NCI-H446 (cell line): ENCODE measurements at places on chromosomes 1 and 21.
A peak's percentile ranks its signal among the peaks of the same experiment; 100 is the strongest.

- peak; percentile 88 for DNase-seq
Observed at GRCh38 chr1:104648269-104648691, 898.6 kb downstream of the AMY1C start.

GRCh38 chr1:5110508-5110907, 456.1 kb downstream of the AJAP1 start:
- no peak for DNase-seq

DNA sequence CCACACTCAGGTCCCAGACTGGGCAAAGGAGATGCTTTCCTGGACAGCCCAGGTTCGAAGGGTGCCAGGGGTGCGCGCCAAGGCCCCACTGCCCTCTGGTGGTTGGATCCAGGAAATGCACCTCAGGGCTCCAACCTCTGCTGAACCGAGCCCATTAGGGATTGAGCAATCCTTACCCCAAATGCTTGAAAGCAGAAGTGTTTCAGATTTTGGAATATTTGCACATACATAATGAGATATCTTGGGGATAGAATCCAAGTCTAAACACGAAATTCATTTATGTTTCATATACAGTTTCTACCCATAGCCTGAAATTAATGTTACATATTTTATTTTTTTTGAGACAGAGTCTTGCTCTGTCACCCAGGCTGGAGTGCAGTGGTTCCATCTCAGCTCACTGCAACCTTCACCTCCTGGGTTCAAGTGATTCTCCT, 57.4 kb downstream of the SLC9A1 start:
- DNase-seq: peak; percentile 55

DNA sequence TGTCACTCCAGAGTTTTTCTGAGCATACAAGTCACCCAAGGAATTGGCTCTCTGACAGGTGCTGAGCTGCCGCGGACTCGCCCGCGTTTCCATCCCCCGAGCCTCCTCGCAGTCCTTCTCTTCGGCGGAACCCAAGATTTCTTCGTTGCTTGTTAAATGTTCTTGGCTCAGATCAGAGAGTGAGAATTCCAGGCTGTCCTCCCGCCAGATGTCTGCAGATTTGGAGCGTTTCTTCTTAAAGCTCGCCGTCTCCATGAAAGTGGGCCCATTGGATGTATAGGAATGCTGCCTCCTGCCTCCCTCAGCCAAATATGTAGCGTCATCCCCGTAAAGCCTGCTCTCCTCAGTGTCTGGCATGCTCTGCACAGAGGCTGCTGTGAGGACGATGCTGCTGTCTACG, 77.8 kb downstream of the TIAM1 start:
- peak; percentile 6 for DNase-seq

- DNase-seq: no peak
Observed at GRCh38 chr1:198534548-198535418, 5.7 kb downstream of the ATP6V1G3 start.

DNA sequence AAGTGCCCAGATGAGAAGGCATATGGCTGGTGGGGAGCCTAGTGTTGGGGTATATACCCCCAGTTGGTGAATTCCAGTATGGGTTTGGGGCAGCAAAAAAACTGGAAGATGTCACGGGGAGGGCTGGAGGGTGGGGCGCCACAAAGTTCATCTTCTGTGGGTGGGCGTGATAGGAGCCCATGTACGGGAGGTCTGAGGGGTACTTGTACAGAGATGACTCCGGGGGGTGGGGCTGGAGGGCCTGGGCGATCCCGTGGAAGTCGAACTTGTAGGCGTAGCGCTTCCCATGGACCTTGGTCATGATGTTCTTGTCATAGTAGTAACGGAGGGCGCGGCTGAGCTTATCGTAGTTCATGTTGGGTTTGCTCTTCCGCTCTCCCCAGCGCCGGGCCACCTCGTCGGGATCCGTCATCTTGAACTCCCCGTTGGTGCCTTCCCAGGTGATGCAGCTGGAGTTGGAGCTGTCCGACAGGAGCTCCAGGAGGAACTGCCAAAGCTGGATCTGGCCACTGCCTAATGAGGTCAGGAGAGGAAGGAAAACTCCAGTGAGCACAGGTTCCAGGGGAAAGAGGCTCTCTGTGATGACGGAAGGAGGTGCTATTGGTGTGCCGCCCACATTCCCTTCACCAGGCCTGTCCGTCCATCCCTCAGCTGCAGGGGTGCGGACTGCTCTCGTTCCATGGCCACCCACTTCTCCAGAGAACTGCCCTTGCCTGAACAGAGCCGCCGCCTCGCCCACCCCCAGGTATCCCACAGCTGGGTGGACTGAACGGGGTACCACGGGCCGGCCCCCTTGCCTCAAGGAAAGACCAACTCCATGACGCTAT, 114.7 kb downstream of the ERG start:
- no peak for DNase-seq

DNA sequence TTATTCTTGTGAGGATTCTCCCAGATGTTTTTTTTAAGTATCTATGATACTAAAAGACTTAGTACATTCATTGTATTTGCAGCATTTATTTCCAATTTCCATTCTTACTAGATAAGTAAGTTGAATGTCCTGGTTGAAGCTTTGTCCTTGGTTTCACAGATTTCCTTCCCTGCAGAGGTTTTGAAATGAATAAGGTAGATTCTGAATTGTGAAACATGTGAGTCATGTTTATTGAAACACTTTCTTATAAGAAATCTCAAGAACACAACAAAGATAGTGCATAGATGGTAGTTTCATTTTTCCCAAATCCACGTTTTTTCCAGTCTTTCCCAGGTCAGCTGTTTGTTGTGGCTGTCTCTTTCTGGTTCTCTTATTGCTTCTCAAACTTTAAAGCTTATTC, 24.8 kb downstream of the GABPA start:
- DNase-seq: no peak

DNA sequence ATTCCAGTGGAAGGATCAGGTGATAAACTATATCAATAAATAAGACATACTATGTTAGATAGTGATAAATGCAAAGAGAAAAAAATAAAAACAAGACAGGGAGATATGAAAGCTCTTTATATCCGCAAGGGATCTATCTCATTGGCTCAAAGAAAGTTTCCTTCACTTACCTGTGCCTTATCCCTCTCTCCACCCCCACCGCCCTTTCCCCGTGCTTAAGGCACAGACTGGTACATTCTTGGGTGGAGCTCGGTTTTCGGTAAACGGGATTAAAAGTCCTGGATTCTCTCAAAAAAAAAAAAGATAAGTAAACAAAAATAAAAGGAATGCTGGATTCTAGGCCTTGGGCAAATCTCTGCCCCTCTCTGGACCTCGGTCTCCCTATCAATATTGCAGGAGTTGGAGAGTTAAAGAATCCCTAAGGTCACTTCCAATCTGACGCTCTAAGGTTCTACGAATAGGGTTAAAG, 593 bp upstream of the DNAJC16 start:
- DNase-seq: no peak

GRCh38 chr1:231420299-231420958, 1.7 kb downstream of the EGLN1 start:
- DNase-seq: no peak

GRCh38 chr1:82565546-82565945, 764.8 kb downstream of the ADGRL2 start:
- peak; percentile 89 for DNase-seq

DNA sequence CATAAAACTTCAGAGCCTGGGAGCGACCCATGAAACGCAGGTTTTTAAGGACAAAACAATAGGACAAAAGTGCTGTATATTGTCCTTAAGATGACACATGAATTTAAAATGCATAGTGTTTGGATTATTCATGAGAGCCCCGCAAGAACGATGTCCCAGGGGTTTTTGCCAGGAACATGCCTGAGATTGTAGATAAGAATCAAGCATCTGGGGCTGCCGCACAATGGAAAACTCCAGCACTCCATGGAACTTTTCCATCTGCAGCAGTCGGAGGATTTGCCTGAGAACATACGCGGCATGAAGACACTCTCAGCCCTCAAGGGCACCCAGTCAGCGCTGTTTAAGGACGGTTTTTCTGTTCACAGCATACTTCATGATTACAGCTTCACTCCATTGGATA, 5.3 kb upstream of the ERG start:
- no peak for DNase-seq

DNA sequence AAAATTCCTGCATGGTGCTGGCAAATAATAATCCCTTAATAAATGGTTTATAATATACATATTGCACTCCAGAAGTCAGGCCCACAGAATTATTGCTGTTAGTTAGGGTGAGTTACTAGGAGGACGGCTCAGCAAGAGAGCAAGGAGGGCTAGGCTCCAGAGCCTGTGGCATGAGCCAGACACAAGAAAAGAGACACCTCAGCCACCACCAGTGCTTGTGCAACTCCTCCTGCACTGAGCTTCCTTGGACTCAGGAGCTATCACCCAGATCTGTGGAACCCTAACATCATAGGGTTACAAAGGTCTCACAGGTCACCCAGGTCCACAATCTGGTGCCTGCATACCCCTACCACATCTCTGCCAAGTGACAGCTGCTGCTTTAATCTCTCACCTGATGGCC, 12.8 kb upstream of the LRRC8D start:
- no peak for DNase-seq

GRCh38 chr1:30777060-30777903, 19.7 kb upstream of the LAPTM5 start:
- no peak for DNase-seq

GRCh38 chr1:230735447-230735846, 11.7 kb upstream of the CAPN9 start:
- DNase-seq: no peak

DNA sequence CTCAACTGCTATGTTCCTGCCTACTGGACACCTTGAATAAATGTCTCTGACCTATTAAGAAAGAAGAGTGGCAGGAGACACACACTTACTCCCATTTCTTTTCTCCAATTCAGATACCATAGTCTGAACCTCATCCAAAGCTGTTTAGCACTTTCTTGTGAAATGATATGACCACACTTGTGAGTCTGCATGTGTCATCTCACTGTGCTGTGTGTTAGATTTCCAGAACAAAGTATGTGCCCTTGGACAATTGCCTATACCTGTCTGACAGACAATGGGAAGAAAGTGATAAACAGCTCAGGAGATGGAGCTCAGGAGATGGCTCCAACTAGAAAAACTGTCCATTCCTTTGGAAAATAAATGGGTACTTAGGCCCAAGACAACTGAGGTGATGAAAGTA, 48.4 kb downstream of the USP48 start:
- DNase-seq: no peak

- DNase-seq: no peak
Observed at GRCh38 chr21:28235169-28235895, 757.3 kb downstream of the LTN1 start.

DNA sequence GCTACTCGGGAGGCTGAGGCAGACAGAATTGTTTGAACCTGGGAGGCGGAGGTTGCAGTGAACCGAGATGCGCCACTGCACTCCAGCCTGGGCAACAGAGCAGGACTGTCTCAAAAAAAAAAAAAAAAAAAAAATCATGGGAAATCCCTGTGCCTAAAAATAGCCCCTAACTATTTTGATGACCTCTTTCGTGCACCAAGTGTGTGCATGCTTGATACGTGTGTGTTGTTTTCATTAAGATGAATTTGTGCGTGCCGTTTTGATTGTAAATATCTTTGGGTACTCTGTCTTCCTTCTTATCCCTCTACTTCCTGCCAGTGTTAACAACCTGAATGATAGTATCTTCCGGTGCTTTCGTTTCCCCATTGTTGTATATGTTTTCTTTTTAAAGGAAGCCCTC, 9.8 kb downstream of the CACYBP start:
- DNase-seq: no peak

DNA sequence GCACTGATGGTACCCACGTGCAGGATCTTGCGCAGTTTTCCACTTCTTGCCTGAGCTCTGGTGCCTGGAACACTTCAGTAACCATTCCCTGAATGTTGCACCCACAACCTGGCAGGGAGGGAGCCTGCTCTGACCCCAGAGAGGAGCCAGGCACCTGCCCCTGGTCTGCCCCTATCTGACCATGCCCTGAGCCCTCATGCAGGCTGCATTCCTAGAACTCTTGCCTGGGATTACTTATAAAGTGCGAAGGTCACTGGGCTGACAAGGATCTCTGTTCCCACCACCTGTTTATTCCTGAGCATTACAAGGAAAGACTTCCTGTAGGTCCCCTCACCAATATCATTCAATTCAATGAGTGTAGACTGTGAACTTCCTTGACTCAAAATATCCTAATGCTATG, 191.9 kb upstream of the FMN2 start:
- no peak for DNase-seq

GRCh38 chr1:195577748-195578147, 1030.5 kb downstream of the KCNT2 start:
- DNase-seq: no peak

GRCh38 chr1:206709772-206710459, 25.2 kb downstream of the MAPKAPK2 start:
- no peak for DNase-seq

- peak; percentile 92 for DNase-seq
Observed at GRCh38 chr1:189619682-189620332, 857.9 kb downstream of the BRINP3 start.

DNA sequence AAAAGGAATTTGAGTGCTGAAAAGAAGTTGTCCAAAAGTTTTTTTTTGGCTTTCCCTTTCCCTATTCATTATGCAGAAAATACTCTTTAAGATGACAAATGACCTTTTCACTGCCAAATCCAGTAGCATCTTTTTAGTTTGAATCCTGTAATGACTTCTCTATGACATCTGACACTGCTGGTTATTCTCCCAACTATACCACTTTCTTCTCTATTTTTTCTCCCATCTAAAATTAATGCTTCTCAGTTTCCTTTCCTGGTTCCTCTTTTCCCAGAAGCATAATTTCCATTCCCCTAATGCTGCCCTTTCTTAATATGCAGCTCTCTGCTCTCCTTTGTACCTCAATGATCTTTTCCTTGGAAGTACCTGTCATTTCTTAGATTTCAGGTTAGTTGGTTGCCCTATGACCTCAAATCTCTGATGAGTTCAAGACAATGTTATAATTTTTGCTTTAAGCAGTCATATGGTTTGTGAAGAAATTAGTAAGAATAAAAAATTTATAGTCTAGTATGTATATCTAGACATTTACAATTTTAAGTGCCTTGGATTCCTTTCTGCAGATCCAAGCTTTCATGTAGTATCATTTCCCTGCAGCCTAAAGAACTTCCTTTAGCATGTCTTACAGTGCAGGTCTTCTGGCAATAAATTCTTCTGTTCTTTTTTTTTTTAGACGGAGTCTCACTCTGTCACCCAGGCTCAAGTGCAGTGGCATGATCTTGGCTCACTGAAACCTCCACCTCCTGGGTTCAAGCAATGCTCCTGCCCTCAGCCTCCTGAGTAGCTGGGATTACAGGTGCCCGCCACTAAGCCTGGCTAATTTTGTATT, 150.8 kb downstream of the CDC42BPA start:
- DNase-seq: no peak
